ENCODE measurements at places on chromosomes 5 and 9.

DNA sequence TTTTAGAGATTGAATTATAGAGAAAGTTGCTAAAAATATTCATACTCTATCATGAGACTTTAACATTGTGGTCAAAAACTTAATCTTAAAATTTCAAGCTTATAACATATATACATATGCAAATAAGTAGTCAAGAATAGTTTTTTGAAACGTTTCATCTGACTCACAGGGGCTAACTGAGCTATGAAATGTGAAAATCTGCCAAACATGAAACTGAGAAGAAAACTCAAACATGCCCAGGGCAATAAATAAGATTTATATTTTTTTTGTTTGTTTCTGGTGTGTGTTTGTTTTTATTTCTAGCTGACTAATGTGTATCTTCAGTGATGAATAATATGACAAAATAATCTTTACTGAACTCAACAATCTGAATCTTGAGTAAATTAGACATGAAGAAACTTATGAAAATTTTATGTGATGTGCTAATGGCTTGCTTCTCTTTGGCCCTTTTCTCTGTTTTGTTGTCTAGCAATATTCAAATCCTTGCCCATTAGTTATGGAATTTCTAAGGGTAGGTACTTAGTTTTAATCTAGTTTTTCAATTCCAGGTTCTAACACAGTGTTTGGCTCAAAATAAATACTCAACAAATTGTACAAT lies 99.9 kb downstream of the FAM174A start:
- no peak overlapping the region for H3K27ac ChIP-seq
- no peak overlapping the region for H3K4me3 ChIP-seq
- DNase-seq = no peak
- H3K36me3 ChIP-seq = no peaks in the 10 kb centered on the region

DNA sequence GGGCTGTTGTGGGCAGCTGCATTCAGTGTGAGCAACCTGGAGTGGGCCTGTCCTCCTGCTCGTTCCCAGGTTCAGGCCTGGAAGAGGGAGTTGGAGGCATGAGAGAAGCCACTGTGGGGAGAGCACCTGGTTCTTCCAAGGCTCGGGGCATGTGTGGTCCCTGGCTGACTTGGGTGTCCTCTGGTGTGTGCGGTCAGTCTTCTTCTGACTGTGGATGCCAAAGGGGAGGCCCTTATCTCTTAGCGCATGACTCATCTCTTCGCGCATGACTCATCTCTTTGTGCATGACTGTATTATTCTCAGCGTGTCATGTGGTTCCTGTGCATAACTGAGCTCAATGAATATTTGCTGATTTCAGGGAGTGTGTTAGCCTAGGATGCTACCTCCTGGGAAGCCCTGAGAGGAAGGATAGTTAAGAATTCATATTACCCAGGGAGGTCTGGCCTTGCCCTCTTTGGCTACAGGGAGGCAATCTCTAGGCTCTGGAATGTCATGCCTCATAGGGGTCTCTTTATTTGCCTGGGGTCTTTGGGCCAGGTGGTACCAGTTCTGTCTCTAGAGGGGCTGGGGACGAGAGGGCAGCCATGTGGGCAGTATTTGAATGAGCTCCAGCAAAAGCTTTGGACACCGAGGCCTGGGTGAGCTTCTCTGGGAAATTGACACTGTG lies 188.7 kb downstream of the HSPA4 start:
- DNase-seq = no peak
- H3K27ac ChIP-seq = peak overlapping the region; percentile 18
- H3K27me3 ChIP-seq = no peaks in the 10 kb centered on the region
- no peaks in the 10 kb centered on the region for H3K36me3 ChIP-seq

DNA sequence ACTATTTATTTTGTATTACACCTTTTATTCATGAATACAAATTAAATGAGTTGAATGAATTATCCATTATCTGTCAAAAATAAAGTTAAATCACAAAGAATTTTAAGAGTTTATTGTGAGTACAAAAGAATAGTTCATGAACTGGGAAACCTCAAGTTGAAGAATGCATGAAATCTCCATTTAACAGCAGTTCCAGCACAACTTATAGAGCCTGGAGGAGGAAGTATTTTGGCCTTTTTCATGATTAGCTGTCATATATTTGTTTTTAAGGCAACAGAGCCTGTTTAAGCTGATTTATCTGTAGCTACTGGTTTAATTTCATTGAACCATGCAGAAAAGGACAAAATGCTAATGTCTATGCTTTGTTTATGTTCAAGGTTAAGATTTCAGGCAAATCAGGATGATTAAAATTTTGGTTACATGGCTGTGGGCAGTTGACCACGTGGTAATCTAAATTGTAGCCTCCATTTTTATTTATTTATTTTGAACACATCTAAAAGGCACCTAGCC lies 12.2 kb downstream of the SPINK1 start:
- H3K4me1 ChIP-seq = peaks cover 9% of the 10 kb centered on the region
- H3K27ac ChIP-seq = no peak overlapping the region

- H3K27me3 ChIP-seq = no peaks in the 10 kb centered on the region
- H3K36me3 ChIP-seq = peaks cover 2% of the 10 kb centered on the region
- no peak for DNase-seq
- no peak overlapping the region for H3K4me3 ChIP-seq
- H3K27ac ChIP-seq = no peak overlapping the region
Measured at GRCh38 chr9:110143950-110144545, 63.9 kb downstream of the C9orf152 start.

DNA sequence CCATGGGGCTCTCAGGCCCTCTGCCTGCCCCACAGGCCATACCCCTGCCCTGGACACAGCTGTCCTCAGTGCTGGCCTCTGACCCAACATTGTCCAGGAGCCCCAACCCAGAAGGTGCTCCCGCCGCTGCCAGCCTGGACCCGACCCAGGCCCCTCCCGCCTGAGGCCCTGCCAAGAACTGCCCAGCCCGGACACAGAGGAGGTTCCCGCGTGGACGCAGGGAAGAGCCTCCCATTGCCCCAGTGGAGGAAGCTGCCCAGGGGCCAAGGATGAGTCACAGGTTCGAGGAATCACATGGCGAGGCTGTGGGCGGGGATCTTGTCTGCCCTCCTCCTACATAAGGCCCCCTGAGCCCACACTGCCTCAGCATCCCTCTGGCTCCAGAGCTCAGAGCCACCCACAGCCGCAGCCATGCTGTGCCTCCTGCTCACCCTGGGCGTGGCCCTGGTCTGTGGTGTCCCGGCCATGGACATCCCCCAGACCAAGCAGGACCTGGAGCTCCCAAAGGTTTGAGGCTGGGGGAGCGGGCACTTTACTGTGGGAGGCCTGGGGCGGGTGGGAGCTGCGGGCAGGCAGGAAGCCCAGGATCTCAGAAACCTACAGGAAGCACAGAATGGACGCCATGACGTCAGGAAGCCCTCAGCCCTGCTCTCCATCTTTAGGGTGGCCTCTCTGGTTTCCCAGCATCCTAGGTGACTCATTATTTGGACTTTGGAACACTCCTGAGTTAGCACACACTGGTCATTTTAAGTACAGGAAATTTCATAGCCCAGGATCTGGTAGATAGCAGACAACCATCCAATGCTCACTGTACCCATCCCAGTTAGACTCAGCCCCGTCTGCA lies at the start of gene PAEP:
Gene PAEP (plus strand): TSS at position 366 of the 844 bp plus-strand sequence.
- H3K4me1 ChIP-seq = no peaks in the 10 kb centered on the region
- H3K27me3 ChIP-seq = no peaks in the 10 kb centered on the region
- no peak within 1 kb of the TSS for H3K4me3 ChIP-seq
- H3K36me3 ChIP-seq = no peaks in the 10 kb centered on the region
- no peak for DNase-seq
- H3K27ac ChIP-seq = no peak within 1 kb of the TSS

DNA sequence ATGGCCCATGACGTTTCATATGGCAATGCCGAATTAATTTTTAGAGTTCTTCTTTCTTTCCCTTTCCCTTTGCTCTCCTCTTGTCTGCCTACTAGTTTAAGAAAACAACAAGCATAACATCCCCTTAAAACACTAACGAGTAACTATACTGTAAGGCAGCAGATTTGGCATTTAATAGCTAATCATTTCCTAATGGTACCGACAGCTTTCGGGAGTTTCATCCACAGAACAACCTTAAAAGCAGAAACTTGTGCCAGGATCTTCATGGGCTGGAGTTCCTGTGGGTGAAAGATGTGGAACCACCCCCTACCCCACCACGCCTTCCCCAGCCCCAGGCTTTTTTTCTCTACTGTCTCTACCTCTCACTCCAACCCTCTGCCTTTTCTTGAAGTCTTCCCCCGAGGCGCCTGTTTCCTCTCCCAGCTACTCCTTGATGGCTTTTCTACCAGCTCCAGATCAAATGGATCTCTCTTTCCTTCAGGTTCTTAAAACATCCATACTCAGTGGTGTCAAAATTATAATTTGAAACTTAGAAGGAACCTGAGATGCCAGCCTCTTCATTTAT lies 319.5 kb downstream of the PIK3R1 start:
- no peak overlapping the region for H3K4me3 ChIP-seq
- no peaks in the 10 kb centered on the region for H3K27me3 ChIP-seq
- no peak overlapping the region for H3K27ac ChIP-seq
- no peak for DNase-seq

DNA sequence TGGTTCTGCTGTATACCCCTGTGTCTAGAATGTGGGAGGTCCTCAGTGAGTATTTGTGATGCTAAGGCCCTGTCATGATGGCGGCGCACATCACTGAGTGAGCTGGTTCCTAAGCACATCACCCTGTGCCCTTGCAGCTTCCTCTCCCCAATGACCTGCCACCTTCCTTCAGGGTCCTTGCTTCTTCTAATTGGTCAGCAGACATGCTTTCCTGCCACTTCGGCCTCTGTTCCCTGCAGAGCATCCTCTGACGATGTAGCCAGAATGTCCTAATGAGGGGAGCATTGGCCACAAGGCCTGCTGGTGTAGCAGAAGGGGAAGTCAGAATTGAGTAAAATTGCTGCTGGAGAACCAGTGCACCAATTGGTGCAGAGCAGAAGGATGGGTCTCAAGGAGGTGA lies 31.1 kb upstream of the ANGPTL2 start:
- H3K27me3 ChIP-seq = no peaks in the 10 kb centered on the region
- no peak overlapping the region for H3K4me3 ChIP-seq
- no peaks in the 10 kb centered on the region for H3K36me3 ChIP-seq
- H3K27ac ChIP-seq = no peak overlapping the region
- no peak for DNase-seq
- H3K4me1 ChIP-seq = peaks cover 9% of the 10 kb centered on the region

DNA sequence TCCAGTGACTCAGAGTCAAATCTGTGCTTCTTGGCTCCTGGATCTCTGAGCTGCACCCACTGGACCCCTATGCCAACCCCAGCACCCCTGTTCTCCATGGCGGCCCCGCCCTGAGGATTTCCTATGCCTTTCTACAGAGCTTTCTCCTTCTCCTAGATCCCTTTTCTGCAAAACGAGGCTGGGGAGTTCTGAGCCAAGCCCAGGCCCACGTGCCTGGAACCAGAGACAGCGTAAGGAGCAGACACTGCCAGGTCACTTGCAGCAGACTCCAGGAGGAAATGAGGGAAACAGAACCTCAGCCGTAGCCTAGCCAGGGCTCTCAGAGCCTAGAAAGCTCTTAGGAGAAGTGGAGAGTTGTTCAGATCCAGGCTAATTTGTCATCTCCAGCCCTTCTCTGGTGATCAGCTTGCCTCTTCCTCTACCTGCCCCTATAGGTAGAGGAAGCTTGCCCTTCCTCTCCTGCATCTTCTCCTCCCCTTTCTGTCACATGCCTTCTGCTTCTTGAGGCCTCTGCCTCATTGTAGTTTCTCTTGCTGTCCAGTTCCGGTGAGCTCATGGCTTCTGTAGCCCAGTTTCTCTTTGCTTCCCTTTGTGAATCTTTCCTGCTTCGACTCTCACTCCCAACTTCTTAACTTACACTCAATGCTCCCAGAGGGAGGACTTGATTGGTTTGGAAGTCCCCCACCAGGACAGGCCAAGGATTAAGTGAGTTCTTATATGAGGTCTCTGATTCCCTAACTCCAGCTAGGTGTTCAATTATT lies 163.4 kb downstream of the RGS3 start:
- peaks cover 21% of the 10 kb centered on the region for H3K4me1 ChIP-seq
- no peak for DNase-seq
- H3K27me3 ChIP-seq = no peaks in the 10 kb centered on the region
- no peaks in the 10 kb centered on the region for H3K36me3 ChIP-seq

- DNase-seq = no peak
- peak overlapping the region; percentile 9 for H3K27ac ChIP-seq
- H3K27me3 ChIP-seq = no peaks in the 10 kb centered on the region
- H3K4me3 ChIP-seq = peak overlapping the region; percentile 69
- H3K36me3 ChIP-seq = no peaks in the 10 kb centered on the region
- H3K4me1 ChIP-seq = peaks cover 19% of the 10 kb centered on the region
Measured at GRCh38 chr9:32525709-32526030, 326 bp downstream of the RIGI start.

- peak overlapping the region; percentile 73 for H3K27ac ChIP-seq
- DNase-seq = peak; percentile 83
- H3K4me3 ChIP-seq = no peak overlapping the region
- no peaks in the 10 kb centered on the region for H3K36me3 ChIP-seq
- no peaks in the 10 kb centered on the region for H3K27me3 ChIP-seq
- H3K4me1 ChIP-seq = peaks cover 36% of the 10 kb centered on the region
Measured at GRCh38 chr5:55601204-55601618, 66.4 kb upstream of the PLPP1 start.

GRCh38 chr5:9558319-9558965 lies 12.6 kb upstream of the SEMA5A start:
- H3K4me1 ChIP-seq = no peaks in the 10 kb centered on the region
- H3K27ac ChIP-seq = no peak overlapping the region
- H3K4me3 ChIP-seq = no peak overlapping the region

DNA sequence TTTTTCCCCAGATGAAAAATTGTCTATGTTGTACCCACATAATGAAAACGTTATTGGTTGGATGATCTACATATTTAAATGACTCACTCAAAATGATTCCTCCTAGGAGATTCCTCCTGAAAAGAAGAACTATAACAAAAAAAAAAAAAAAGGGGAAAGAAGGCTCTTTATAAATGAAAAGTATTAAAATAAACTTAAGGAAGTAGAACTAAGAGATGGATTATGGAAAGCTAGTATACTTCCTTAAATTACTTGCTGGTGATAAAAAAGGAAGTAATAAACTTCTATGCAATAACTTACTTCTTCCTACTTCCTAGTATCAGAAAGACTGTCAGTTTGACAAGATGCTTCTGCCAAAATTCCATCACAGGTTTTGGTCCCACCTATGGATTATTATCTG lies 1087.7 kb downstream of the CDH12 start:
- no peaks in the 10 kb centered on the region for H3K4me1 ChIP-seq
- H3K27me3 ChIP-seq = no peaks in the 10 kb centered on the region
- DNase-seq = no peak
- no peak overlapping the region for H3K27ac ChIP-seq
- H3K4me3 ChIP-seq = no peak overlapping the region

DNA sequence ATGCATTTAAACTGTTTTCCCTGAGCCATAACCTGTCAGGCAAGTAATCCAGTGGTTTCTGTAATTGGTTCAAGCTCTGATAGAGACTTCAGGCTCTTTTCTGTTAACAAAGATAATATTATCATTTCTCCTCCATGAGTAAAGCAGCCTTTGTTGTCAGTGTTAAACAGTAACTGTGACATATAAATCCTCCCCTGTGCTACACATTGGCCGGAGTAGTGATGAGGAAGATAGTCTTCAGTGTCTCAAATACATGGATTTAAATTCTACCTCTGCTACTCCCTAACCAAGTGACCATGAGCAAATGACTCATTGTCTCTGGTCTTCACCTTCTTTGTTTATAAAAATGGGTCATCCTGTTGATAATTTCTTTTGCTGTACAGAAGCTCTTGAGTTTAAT lies 615.5 kb upstream of the CHD1 start:
- no peaks in the 10 kb centered on the region for H3K36me3 ChIP-seq
- H3K27ac ChIP-seq = no peak overlapping the region
- no peak for DNase-seq
- no peaks in the 10 kb centered on the region for H3K4me1 ChIP-seq

Measured in lung (tissue), 17 donors.